ENCODE measurements at places on chromosomes 16 and 17. TPM values are rescaled to one million over a fixed set of nuclear protein-coding genes. Genes with fewer than 3 reads are reported as not detected.

Gene RNF151
- not detected for total RNA-seq

Gene RNF227
- 4.2 TPM for total RNA-seq

Gene CACNG1
- not detected for total RNA-seq

Gene OR3A1
- total RNA-seq: 0.32 TPM

DNA sequence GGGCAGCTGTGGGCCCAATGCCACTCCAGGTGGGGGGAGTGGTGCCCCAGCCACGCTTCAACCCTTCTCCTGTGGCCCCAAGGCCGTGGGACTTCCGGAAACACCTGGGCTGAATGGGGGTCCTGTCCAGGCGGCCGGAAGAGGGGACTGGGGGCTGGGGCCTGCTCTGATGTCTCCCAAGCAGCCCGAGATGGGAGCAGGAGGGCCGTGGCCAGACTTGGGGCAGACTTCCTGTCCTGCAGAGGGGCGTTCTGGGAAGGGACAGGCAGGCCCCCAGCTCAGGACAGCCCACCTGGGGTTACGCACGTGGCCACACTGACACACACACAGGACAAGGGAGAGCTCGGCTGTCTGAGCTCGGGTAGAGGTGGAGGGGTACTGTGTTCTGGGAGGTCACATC is 5.1 kb downstream of the HSD3B7 start:
- DNase-seq: no peak

Gene VASN
- 133 TPM for total RNA-seq

DNA sequence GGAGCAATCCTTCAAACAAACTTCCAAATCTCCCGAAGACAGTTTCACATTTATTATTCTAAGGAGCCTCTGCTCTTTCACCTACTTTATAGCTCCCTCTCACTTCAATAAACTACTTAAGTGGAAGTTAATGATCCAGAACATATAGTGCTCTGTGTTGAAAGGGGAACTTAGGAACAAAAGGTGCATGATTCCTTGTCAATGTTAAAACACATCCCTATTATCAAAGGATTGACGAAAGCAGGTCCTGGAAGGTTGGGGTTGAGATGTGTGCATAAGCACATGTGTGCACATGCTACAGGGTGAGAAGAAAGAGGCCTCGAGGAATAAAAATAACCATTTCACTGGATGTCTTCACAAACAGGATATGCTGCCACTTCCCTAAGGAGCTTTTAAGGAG is 170.3 kb downstream of the SLC39A11 start:
- no peak for DNase-seq

Gene KDM6B
- total RNA-seq: 5.8 TPM

DNA sequence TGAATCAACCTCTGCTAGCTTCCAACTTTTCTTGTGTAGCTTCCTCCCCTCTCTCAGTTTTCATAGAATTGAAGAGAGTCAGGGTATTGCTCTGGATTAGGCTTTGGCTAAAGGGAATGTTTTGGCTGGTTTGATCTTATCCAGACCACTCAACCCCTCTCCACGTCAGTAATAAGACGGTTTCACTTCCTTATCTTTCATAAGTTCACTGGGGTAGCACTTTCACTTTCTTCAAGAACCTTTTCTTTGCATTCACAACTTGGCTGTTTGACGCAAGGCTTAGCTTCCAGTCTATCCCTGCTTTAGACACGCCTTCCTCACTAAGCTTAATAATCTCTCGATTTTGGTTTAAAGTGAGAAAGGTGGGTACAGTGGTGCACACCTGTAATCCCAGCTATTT is 29.7 kb upstream of the OR1A2 start:
- no peak for DNase-seq

DNA sequence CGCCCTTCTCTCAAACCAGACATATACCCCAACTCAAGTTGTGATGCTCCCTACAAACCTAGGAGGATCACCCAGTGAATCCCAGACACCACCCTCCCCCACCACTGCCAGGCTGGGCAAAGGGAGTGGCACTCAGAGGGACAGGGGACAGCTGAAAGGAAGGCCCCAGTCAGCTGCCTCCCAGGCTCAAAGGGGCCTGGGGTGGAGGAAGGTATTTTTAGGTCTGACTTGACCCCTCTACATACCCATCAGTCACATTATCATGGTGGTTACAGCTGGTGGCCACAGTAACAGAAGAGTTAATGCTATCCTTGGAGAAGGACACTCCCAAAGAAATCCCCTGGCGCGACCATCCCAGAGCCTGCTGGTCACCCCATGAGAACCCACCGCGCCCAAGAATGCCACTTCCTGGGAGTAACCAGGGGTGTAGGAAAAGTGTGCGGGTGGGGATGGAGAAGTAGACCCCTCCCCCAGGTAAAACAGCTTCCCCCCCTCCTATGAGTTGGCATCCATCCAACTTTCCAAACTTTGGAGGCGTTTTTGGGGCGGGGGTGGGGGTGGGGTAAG is 1.1 kb downstream of the CACNB1 start:
- DNase-seq: no peak

- no peak for DNase-seq
These were observed 42.1 kb upstream of the SSTR5 start for GRCh38 chr16:1030473-1030901.
